Progenitor cell of endocrine pancreas (in vitro differentiated cells): ENCODE measurements at places on chromosomes 12 and 14. TPM values are rescaled to one million over a fixed set of nuclear protein-coding genes. Genes with fewer than 3 reads are reported as not detected.

The DEPDC4 gene
- 3.9 and 4.3 TPM in 2 replicates for total RNA-seq

DNA sequence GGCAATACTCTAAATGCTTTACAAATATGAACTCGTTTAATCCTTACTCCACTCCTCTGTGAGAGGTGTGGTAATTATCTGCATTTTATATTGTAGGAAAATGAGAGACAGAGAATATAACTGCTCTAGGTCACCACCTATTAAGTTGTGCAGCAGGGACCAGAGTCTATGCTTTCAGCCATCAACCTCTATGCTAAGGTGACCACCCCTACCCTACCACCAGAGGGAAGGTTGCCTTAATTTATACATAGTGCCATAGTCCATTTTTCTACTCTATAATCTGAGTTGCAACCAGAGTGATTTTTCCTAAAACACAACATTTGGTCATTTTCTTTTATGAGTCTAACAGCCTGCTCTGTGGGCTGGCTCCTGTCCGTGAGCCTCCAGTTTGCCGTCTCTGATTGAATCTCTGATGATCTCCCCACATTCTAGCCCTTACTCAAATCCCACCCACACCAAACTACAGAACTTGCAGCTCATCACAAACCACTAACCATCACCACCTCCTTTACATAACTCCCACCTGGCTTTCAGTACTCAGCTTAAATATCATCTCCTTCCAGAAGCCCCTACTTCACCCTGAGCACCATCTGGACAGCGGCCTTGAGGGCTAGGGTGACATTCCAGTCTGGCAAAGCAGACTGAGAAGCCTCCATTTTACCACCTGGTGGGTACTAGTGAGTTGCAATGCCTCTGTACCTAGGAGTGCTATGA lies 126.6 kb downstream of the PPM1H start:
- no peak for DNase-seq

DNA sequence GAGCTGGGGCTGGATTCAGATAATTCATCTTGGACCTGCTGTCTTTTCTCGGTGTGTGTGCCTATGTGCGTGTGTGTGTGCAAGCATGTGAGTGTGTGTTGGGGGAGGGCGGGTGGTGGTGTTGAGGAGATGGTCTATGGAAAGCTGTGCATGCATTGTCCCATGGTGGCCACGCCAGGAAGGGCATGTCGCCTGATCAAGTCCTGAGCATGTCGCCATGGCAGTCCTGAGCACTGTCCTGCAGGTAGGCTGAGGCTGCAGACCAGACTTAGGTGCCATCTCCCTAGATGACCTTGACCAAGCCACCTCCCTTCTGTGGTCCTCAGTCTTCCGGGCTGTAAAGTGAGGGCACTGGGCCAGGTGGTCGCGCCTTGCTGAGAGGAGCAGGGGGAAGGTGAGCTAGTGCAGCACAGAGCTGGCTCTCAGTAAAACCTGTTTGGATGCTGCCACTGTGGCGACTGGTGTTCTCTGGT lies 81.4 kb downstream of the PAPOLA start:
- DNase-seq = no peak

DNA sequence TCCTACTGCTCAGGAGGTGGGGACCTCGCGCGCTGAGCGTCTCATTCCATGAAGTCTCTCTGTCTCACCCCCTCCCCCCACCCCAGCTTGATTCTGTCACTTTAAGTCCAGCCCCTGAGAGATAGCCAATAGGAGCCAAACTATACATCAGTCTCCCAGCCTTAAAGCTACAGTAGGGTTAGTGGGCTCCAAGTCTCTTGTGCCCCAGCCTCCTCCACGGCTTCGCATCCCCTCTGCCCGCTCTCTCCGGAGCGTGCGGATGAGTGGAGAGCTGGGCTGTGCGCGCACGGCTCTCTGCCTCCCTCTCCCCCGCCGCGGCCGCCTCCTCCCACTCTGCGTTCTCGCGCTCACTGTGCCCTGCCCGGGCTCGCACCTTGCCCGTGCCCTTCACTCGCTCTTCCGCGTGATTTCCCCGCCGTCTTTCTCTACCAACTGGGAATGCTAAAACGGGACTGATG lies at the start of gene ESRRB:
TSS of gene ESRRB (plus strand) at position 191 of the 458 bp plus-strand sequence. CDS start at position 456, 265 bp downstream.
- no peak for DNase-seq

DNA sequence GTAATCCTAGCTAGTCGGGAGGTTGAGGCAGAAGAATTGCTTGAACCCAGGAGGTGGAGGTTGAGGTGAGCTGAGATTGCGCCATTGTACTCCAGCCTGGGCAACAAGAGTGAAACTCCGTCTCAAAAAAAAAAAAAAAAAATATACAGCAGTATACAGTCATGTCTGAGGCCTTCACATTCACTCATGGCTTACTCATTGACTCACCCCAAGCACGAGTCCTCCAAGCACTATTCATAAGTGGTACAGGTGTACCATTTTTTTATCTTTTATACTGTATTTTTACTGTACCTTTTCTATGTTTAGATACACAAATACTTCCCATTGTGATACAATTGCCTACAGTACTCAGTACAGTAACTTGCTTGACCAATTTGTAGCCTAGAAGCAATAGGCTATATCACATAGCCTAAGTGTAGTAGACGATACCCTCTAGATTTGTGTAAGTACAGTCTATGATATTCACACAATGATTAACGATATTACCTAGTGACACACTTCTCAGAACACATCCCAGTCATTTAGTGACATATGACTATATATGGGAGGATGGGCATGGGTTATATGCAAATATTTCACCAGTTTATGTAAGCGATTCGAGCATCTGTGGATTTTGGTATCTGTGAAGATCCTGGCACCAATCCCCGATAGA lies 12.2 kb downstream of the LLPH start:
- DNase-seq = no peak

DNA sequence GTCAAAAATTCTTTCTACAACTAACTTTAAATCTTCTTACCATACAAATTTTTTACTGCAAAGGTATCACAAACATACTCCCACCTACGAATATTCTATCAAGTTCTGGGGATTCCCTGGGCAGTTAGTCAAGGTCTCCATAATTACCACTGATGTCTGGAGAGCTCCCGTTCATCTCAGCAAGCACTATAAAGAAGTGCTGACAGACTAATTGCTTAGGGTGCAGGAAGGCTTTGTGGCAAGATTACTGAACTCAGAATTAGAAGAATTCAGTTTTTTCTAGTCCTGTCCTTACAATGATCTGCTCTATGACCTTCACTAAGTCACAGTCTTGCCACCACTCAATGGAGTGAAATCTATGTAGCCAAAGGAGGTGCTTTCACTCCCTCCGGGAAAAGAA lies 61.5 kb downstream of the DUSP16 start:
- no peak for DNase-seq

DNA sequence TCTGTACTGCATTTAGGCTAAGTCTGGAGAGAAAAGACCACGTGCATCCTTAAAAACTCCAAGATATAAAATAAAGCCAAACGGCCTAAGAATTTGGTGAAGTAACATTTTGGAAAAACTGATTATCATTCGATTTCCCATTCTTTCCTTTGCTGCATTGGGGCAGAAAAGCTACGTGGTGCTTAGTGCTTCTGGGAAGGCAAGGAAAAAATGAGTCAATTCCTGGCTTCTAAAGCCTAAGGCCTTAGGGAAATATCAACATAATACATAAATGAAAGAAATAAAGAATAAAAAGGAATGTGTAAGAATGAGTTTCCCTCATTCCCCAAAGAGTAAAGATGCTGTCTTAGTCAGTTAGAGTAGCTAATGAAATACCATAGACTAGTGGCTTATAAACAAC lies 520.5 kb downstream of the GLT1D1 start:
- DNase-seq = no peak
